ENCODE measurements at places on chromosomes 11 and 22. TPM values are rescaled to one million over a fixed set of nuclear protein-coding genes. Genes with fewer than 3 reads are reported as not detected.

Gene CCDC34
- 5.9 TPM for total RNA-seq

Gene SYT7
- 7.2 TPM for total RNA-seq

Gene BDNF
- total RNA-seq, result 1.3 TPM

Gene KIF18A
- total RNA-seq, result 8.8 TPM

Gene GAL3ST3
- 12.8 TPM for total RNA-seq
